ENCODE measurements at places on chromosomes 3 and 15.

GRCh38 chr3:28140664-28141063 is 100.8 kb upstream of the CMC1 start:
- DNase-seq, result no peak

DNA sequence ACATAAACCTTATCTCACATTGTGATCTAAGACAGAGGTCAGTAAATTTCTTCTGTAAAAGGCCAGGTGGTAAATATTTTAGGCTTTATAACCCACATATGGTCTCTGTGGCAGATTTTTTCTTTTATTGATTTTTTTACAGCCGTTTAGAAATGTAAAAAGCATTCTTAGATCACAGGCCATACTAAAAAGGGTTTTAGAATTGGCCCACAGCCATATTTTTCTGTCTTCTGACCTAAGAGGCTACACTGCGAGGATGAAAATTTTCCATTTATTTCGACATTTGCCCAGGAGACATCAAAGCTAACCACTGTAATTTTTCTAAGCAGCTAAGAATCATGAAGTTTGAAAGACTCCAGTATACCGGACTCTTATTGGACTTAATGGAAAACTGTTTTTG is 377.2 kb upstream of the SGO1 start:
- no peak for DNase-seq

DNA sequence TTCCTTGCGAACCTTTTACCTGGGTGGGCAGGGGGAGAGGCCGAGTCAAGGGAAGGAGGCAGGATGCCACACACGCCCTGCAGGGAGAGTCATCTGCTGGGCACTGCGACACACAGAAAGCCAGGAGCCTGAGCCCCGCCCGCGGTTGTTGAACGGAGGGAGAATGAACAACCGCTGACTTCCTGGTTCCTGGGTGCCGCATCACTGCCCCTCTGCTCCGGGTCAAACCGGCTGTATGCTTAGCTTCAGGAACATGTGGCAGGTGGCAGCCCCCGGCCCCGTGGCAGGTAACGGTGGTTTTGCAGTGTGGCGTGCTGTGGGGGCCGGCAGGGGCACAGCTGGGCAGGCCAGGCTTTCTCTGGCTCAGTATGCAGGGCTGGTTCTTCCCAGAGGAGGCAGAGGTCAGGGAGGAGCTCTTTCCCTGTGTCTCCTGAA is 33.4 kb downstream of the APBA2 start:
- DNase-seq, result no peak

DNA sequence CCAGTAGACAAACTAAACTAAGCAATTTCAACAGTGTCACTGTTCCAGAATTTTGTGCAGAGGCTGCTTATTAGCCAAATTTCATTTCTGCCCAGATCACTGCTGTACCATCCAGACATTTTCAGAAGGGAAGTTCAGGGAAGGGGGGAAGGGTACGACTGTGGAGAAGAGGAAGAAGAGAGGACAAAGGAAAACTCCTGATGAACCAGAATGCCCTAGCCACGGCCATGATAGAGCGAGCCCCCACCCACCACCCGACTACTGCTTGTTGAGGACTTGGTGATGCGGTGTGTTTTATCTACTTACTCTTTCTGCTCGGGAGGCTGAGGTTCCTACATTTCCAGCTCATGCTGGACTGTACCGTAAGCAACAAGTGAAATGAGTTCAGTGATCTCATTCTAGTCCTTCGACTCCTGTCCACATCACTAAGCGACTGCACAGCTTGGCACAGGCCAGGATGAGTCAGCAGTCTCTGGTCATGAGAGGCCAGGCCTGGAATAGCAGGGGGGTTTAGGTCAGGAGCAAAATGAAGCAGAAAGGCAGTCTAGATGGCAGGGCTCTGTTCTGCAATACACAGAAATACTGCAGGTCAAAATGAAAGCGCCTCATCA is 330.8 kb downstream of the TIGIT start:
- no peak for DNase-seq

GRCh38 chr15:88651136-88651732 is 12.4 kb downstream of the ISG20 start:
- DNase-seq, result no peak

- DNase-seq, result no peak
Measured at GRCh38 chr15:40647523-40647922, 47.5 kb upstream of the RAD51 start.

DNA sequence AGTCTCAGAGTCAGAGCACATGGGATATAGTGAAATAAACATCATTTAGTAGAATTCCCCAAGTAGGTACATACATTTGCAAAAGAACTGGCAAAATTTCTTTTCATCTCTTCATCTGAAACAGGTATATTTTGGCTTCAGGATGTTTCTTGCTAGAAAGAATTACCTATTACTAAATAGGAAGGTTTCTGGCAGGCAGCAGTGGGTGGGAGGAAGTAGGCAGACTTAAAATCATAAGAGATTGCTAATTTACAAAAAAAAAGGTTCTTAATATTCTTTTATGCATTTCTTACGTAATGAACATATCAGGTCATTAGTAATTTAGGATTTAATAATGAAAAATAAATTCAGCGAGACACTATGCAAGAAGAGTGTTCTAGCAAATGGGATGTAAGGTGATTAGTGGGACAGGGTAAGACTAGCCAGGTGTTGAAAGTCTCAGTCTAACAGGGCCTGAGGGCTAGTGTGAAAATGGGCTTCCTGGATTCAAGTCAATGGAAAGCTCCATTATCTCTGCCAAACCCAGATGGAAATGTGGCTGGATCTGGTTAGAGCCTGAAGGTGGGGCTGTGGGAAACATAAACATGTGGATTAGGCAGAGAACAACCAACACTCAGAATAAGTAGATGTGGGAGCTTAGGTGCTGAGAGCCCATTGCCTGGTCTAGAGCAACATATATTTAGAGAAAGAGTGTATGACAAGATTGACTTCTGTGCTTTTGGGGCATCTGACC is 127.4 kb upstream of the FEZF2 start:
- DNase-seq, result no peak

- no peak for DNase-seq
Measured at GRCh38 chr15:79826800-79827199, 70.0 kb downstream of the MTHFS start.

GRCh38 chr3:38397320-38397719 is 50.7 kb downstream of the XYLB start:
- no peak for DNase-seq

DNA sequence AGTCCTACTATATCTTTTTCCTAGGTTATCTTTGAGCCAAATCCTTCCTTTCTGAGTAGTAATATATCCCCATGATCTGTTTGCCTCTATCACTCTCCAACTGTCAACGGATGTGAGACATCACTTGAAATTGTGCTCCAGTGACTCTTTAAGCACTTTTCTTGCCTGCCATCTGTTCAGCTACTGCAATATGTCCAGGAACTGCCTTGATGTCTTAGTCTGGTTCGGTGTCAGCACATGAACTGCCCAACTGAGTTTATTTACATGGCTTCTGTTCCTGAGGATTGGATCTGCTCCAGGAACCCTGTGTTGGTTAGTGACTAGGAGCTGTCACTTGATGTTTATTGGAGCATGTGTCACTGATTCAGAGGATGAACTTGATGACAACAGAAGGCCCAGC is 116.5 kb downstream of the SLC9A9 start:
- DNase-seq, result no peak

- DNase-seq, result no peak
Measured at GRCh38 chr3:147360646-147361453, 45.5 kb downstream of the ZIC4 start.

DNA sequence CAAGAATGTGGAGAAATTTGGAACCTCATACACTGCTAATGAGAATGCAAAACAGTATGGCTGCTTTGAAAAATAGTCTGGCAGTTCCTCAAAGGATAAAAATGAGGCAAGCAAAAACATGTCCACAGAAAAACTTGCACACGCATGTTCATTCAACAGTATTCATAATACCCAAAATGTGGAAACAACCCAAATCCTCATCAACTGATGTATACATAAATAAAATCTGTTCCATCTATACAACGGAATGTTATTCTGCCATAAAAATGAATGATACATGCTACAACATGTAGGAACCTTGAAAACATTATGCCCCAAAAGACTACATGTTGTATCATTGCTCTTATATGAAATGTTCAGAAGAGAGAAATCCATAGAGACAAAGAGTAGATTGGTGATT is 36.4 kb upstream of the OXTR start:
- no peak for DNase-seq

- DNase-seq, result no peak
Measured at GRCh38 chr3:61331929-61332552, 80.8 kb upstream of the FHIT start.

- DNase-seq, result no peak
Measured at GRCh38 chr3:26559227-26559626, 63.3 kb upstream of the LRRC3B start.

DNA sequence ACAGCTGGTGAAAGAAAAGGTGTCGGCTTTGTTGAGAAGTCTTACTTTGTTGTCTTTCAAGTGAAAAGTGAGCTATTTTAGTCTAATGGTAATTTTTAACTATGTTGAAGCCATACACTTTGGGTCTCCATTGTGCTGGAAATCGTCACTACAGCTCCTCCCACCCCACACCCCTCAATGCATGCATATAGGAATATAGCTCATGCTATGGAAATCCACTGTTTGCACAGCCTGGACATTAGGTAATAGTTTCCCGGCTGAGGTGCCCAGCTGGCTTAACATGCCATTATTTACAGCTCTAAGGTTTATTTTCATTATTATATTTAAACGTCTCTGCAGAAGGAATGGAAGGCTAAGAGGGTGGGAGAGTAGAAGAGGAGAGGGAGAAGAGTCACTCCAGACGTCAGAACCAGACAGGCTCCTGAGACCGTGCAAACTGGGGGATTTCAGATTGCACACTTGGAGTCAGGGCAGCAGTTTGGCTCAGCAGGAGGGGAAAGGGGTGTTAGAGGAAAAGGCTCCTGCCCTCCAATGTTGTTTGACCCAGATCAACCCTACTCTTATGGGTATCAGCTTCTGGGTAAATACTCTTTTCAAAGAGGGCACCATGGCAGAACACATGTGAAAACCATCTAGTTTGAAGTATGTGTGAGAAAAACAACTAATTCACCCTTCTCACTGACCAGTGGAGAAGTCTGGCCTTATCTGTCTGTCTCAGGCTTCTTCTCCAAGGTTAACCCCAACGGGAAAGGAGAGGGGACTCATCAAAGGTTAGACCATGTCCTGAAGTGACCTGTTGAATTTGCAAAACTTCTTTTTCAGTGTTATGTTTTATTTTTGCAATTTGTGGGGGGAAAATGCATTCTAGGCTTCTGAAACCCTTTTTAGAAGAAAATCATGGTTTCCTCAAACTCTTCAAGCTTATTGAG is 218.7 kb upstream of the CTDSPL start:
- DNase-seq, result no peak

GRCh38 chr3:149621218-149622005 is 36.4 kb downstream of the WWTR1 start:
- DNase-seq, result no peak

DNA sequence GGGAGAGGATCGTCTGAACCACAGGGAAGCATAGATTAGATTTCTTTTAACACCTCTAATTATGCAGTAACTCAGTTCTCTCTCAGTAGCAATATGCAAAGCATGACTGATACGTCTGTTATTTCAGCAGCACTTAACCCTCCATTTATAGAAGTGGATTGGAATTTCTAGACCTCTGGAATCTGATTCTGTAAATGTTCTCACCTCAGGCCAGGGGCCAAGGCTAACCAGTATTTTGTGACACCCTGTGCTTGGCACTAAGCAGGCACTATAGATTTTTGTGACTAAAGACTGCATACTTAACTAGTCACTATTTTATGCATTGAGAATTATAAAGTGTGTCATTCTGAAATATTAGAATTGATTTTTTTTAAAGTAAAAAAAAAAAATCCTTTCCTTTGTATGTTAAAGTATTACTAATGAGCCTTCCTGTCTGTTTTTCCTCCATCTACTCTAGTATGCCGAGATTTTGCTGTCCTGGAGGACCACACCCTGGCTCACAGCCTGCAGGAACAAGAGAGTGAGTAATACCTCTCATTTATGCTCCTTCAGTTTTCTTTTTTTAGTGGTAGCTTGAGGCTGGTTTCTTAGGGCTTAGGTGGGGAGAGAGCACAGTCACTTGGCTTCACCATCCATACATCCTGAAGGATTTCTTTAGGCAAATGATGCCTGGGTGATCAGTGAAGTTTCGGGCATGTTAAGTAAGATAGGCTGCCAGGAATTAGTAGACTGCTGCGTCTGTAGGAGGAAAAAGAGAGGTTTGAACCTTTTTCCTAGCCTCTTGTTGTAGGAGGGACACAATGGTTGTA is 26.5 kb upstream of the UTS2B start:
- no peak for DNase-seq

DNA sequence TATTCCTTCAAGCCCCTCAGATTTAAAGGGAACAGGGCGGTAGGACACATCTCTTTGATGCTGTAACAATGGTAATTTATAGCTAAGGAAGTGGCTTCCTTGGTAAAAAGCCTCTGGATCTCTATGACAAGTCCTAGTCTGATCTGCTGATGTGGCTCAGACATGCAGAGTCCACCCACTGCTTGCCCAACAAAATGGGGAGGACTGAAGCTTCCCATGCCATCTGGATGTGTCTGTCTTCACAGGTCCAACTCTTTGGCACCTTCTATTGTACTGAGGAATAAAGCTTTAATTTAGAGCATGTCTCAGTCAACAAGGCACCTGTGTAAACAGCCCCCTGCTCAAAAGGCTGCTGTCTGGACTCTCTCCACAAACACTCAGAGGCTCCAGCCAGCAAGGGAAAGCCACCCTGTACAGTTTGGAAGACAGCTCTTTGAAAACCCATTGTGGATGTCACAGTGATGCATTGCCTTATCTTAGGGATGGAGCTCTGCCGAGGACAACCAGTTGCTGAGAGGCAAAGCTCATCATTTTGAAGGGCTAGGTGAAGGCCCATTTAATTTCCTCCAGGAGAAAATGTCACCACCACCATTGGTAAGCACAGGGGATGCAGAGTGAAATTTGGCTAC is 348.6 kb upstream of the GRM7 start:
- no peak for DNase-seq

DNA sequence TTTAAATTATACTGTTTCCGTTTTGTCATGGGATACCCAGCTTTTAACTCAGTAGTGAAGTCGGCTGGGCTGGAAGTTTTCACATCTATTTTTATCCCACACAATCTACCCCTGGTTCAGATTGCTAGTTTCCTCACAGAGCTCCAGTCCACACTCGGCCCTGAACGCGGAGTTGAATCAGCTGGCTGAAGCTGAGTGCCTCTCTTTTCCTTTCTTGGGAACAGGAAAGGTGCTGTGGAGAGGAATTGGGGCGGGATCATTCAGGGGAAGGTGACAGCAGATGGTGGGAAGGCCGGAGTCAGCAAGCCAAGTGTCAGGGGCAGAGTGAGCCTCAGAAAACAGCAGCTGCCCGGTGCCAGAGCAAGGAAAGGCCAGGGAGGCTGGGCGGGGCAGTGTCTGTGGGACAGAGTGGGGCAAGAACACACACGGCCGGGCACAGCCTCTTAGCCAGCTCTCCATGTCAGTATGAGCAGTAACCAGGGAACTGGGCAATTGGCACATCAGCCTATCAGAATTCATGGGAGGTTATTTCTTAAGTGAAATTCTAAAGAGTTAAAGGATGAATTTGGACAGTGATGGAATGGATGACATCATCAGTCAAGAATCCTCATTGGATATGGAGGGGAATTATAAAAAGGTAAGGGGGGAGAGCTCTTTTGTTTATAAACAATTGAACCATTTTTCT is 135.7 kb upstream of the IL12A start:
- DNase-seq, result no peak

- no peak for DNase-seq
Measured at GRCh38 chr3:19399836-19400235, 251.5 kb downstream of the KCNH8 start.

Measured in stimulated activated CD4-positive, alpha-beta T cell treated with anti-CD3 and anti-CD28 coated beads, Interleukin-1b, Interleukin-23, amount 100 ng/mL, for 1 hour (primary cell).